H54 (cell line): ENCODE measurements at places on chromosomes 16 and 17.
A peak's percentile ranks its signal among the peaks of the same experiment; 100 is the strongest.

- DNase-seq: no peak
These were observed 153.6 kb downstream of the ABCA8 start for GRCh38 chr17:68801335-68802247.

GRCh38 chr16:54173490-54173889, 113.1 kb downstream of the IRX3 start:
- no peak for DNase-seq

DNA sequence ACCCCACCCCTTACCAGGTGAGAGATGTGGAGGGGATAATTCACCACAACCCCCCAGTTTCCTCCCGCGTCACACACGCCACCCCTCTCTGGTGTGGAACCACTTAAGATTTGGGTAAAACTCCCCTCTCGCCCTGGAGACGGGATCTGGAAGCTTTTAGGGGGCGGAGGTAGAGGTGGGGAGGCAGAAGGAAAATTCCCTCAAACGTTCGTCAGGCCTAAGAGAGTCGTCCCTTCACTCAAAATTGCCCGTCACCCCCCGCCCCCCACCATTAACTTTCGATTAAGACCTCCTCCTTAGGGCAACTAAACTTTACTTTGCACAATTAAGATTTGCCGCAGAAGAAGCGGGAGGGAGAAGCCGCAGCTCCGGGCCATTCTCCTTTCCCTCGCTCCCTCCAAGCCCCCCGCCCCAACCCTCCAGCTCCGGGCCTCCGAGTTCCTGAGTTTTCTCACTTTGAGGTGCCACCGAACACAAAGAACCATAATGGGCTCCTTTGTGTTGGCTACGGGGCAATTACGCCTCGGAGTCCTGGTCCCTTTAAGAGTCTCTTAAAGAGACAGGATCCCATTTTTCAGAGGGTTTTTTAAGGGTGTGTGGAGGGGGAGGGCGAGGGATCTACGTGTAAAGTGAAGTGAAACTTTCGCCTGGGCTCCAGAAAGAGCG, 985 bp upstream of the FZD2 start:
- peak; percentile 49 for DNase-seq

- no peak for DNase-seq
These were observed 43.8 kb downstream of the ELAC2 start for GRCh38 chr17:12974005-12974531.

DNA sequence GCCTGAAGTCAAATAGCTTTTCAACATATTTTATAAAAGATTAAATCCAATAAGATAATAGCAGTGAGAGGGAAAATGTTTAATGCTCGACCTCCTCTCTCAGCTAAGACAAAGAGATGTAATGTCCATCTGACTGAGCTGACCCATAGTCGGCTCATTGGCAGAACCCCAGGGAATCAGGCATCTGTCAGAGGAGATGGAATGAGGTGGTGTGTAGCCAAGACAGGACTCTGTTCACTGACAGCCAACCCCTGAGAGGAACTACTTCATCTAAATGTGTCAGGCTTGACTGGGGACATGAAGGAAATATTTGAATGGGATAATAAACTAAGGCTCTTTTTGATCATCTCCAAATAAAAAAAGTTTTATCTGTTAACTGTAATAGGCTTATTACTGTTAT, 188.0 kb downstream of the CDH11 start:
- DNase-seq: no peak

DNA sequence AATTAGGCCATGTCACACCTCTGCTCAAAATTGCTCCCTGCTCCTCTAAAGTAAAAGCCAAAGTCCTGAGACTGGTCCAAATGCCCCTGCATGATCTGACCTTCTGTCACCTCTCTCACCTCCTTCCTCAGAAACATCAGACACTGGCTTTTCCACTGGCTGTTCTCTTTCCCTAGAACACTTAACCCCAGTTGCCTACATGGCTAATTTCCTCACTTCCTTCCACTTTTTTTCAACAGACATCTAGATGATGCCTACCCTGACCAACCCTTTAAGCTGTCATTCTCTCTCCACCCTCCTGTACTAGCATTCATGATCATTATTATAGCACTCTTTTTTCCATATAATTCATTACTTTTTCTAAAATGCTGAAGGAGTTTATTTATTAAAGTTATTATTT, 31.0 kb downstream of the CCT6B start:
- DNase-seq: no peak

- no peak for DNase-seq
These were observed 4.5 kb upstream of the NR1D1 start for GRCh38 chr17:40104594-40105486.
